Suprapubic skin (tissue), 4 donors: ENCODE measurements at places on chromosomes 6 and 20.

DNA sequence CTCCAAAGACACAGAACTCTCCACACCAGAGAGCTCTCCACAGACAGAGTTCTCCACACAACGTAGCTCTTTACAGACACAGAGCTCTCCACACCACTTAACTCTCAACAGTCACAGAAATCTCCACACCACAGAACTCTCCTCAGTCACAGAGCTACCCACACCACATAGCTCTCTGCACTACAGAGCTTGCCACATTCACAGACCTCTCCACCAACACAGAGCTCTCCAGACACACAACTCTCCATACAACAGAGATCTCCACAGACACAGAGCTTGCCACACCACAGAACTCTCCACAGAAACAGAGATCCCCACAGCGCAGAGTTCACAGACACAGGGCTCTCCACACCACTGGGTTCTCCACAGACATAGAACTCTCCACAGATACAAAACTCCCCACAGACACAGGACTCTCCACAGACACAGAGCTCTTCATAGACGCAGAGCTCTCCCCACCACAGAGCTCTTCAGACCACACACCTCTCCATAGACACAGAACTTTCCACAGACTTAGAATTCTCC is 52.5 kb downstream of the ERMARD start:
- DNase-seq: no peak
- H3K4me3 ChIP-seq: no peak overlapping the region

- H3K27ac ChIP-seq: no peak overlapping the region
- H3K27me3 ChIP-seq: no peaks in the 10 kb centered on the region
- H3K4me1 ChIP-seq: no peaks in the 10 kb centered on the region
Measured at GRCh38 chr6:92008757-92009502, 1410.4 kb downstream of the EPHA7 start.

- H3K36me3 ChIP-seq: no peaks in the 10 kb centered on the region
- H3K4me1 ChIP-seq: no peaks in the 10 kb centered on the region
- no peak overlapping the region for H3K27ac ChIP-seq
Measured at GRCh38 chr6:153976921-153977693, 61.9 kb upstream of the OPRM1 start.

DNA sequence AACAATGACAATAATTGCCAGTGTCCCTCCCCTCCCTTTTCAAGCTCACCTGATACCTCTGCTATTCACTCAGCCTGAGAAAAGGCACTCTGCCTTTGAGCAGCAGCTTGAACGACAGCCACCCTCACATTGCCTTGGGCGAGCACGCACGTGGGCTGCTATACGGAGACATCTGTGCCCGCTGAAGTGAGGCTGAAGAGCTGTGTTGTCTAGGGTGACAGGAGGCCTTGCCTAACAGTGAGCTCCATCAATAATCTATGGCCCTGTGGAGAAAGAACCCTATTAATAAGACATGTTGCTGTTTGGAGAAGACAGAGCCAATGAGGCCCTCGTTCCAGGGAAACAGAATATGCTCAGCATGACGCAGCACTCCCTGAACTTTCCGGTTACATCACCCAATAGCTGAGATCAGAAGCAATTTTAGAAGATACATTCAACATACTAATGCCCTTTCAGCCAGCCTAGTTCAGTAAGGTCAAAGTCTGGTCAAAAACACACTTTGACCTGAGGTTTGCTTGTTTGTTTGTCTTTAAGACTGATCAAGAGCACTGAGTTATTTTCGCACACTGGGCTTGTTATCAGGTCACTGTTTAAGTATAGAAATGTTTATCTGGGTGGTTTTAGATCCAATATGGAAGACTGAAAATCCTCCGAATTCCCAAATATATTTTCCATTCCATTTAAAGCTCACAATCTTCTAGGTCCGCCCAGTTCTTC is 30.6 kb downstream of the RBM24 start:
- no peaks in the 10 kb centered on the region for H3K27me3 ChIP-seq
- no peak overlapping the region for H3K4me3 ChIP-seq
- H3K27ac ChIP-seq: no peak overlapping the region
- H3K4me1 ChIP-seq: no peaks in the 10 kb centered on the region
- DNase-seq: no peak

DNA sequence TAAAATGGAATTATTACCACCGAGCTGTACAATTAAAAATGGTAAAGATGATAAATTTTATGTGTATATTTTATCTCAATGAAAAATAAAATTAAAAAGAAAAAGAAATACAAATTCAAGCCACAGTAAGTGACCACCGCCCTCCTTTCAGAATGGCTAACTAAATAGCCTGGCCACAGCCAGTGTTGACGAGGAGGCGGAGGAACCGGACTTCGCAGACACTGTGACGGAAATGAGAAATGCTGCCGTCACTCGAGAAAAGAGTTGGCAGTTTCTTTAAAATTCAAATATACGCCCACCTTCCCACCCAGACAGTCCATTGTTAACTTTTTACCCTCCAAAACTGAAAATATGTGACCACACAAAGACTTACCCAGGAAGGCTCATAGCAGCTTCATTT is 50.0 kb downstream of the FOXF2 start:
- no peak for DNase-seq
- no peaks in the 10 kb centered on the region for H3K36me3 ChIP-seq
- no peak overlapping the region for H3K4me3 ChIP-seq
- no peak overlapping the region for H3K27ac ChIP-seq
- H3K27me3 ChIP-seq: peaks cover 48% of the 10 kb centered on the region

DNA sequence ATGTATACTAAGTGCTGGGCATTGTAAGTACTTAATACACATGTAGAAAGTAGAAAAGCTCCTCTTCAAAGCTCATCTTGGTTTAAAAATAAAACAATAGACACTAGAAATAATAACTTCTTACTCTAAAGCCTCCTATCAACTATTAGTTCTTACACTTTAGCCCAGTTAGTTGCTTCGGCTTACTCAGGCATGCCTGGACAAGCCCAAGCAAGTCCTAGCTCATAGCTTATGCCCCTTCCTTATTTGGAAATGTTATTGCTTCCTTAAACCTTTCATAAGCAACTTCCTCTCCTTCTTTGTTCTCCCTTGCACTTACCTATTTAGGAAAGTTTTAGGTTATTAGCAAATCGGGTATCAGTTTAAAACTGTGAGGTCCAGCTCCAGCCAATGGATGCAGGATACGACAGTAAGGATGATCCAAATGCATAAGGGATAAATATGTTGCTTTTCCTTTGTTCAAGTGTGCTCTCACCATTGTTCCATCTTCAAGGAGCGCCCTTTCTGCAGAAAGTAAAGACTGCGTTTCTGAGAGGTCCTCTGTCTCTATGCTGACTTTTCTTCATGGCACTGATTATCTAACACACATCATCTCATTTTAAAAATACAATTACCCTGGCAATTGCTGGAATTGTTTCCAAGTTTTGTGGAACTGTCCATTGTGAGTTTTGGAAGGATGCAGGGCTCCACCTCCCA is 12.3 kb downstream of the TMEM30A start:
- no peaks in the 10 kb centered on the region for H3K36me3 ChIP-seq
- H3K4me3 ChIP-seq: no peak overlapping the region
- no peaks in the 10 kb centered on the region for H3K27me3 ChIP-seq
- H3K27ac ChIP-seq: no peak overlapping the region
- peaks cover 25% of the 10 kb centered on the region for H3K4me1 ChIP-seq
